ENCODE measurements at places on chromosomes 2 and 18.

DNA sequence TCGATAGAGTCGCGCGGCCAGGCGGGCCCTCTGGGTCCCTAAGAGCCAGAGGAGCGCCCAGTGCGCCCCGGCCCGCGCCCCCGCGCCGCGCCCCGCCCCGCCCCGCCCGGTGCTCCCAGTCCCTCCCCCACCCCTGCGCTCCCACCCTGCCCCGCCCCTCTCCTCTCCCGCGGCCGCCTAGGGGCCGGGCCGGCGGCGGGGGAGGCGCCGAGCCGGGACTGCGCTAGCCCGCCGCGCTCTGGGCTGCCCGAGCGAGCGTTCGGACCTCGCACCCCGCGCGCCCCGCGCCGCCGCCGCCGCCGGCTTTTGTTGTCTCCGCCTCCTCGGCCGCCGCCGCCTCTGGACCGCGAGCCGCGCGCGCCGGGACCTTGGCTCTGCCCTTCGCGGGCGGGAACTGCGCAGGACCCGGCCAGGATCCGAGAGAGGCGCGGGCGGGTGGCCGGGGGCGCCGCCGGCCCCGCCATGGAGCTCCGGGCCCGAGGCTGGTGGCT is at the start of gene GPC1:
Gene GPC1 (plus strand): TSS at position 207 of the 491 bp plus-strand sequence. CDS start 256 bp downstream, at position 463.
- DNase-seq: no peak

- DNase-seq: no peak
Observed at GRCh38 chr2:232028631-232029030, 67.1 kb downstream of the DIS3L2 start.

DNA sequence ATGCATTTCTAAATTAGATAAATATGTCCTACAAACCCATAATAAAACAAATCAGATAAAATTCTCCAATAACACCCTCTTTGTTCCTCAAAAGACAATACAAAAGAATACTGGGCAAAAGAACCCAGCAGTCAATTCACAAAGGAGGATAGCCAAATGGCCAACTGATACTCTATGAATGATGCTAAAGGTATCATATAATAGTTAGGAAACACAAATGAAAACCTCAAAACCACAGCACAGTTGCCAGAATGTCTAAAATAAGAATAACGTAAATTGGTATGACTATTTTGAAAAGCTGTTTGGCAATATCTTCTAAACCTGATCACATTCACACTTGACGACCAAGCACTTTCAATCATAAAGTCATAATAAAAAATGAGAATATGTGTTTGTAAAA is 315.4 kb downstream of the CDH7 start:
- DNase-seq: no peak

DNA sequence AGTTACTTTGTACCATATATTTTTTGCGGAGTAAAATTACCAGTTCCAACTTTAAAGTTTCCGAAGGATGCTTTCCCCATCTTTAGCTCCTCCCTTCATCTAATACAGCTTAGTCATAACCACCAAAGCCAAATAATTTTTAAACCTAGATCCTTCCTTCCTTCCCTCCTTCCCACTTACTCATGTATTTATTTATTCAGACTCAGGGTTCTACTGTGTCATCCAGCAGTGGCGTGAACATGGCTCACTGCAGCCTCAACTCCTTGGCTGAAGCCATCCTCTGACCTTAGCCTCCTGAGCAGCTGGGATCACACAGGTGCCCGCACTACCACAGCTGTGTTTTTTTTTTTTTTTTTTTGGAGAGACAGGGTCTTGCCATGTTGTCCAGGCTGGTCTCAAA is 4.4 kb downstream of the LPIN2 start:
- no peak for DNase-seq

DNA sequence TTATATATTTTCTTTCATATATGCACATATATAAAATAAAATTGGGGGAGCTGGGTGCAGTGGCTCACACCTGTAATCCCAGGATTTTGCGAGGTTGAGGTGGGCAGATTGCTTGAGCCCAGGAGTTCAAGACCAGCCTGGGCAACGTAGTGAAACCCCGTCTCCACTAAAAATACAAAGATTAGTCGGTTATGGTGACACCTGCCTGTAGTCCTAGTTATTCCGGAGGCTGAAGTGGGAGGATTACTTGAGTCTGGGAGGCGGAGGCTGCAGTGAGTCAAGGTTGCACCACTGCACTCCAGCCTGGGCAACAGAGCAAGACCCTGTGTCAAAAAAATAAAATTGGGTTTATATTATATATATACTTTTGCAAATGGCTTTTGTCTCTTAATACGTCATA is 39.6 kb upstream of the TFCP2L1 start:
- DNase-seq: no peak

GRCh38 chr18:79502782-79503181 is 107.1 kb downstream of the NFATC1 start:
- DNase-seq: no peak

- DNase-seq: no peak
Observed at GRCh38 chr2:127607399-127607908, 38.5 kb upstream of the GPR17 start.

GRCh38 chr2:159124441-159124911 is 156.0 kb downstream of the TANC1 start:
- no peak for DNase-seq

- no peak for DNase-seq
Observed at GRCh38 chr2:224287531-224287930, 114.4 kb downstream of the FAM124B start.

GRCh38 chr18:55407774-55408535 is 180.0 kb downstream of the TCF4 start:
- no peak for DNase-seq

DNA sequence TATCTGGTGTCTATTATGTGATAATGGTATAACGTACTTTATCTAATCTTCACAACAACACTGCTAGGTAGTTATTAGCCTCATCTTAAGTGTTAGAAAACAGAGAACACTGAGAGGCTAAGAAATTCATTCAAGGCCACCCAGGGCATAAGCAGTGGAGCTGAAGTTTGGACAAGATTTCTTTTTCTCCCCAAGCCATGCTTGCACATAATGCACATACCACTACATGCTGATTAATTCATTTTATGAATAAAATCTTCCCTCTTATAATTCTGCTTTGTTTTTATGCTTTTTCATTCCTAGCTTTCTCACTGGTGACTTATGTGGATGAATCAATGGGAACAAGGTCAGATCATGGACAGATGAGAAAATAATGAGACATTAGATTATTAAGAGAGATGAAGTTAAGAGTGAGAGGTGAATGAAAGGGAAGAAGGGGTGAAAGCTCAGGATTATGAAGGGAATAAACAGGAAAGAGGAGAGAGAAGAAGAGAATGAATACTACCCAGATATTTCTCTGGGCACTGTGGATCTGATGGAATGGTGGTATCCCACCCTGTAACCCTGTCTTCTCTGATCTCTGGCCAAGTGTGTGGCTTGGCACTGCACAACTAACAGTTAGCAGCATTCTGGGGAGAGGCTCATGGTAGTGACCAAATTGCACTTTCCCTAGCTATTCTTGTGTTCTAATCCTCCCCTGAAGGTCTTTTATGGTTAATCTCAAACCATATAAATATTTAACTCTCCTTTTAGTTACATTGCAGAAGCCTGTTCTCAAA is 17.7 kb upstream of the GALNT3 start:
- DNase-seq: no peak

GRCh38 chr2:240053173-240054155 is at the start of gene OR6B3:
OR6B3 (minus strand) TSS chr2:240053521.
- DNase-seq: no peak

DNA sequence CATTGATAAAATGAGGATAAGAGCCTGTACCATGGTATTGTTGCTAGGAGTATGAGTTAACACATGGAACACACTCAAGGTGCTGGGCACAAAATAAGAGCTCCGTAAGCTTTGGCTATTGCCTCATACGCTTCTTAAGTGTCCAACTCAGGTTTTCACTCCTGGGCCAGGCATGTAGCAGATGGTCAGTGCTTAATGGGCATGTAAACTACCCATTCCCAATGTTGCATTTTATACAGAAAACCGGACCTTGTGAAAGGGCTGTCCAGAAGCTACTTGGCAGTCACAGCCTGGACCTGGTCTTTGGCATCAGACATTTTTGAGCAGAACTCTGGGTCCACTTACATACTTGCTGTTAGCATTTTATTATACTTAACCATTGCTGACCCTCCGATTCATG is 26.9 kb downstream of the MGAT5 start:
- DNase-seq: no peak

DNA sequence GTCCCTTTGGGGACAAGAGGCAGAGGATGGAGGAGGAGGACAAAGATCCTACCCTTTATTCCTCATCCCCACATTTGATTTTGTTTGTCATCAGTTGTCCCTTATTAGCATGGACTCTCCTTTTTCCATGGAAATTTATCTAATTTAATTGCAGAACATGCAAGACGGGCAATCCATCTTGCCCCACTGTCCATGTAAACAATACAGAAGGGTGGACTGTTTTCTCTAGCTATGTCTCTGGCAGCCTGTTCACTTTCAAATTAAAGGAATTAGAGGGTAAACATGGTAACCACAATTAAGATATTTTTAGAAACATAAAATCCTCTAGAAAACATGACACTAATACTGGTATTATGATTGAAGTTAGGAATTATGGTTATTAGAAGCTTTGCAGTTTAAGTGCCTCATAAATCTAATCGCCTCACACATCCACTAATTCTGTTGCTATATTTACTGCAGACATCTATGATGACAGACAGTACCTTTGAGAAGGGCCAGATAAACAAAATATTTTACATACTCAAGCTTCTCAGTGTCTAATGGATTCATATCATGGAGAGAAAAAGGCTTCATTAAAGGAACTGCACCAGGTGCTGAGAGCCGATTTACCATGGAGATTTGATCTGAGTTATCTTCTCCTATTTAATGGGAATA is 215.5 kb downstream of the LNPK start:
- no peak for DNase-seq

GRCh38 chr2:227295806-227296205 is 29.2 kb upstream of the MFF start:
- DNase-seq: no peak

GRCh38 chr2:46410273-46411244 is 68.8 kb upstream of the TMEM247 start:
- no peak for DNase-seq

DNA sequence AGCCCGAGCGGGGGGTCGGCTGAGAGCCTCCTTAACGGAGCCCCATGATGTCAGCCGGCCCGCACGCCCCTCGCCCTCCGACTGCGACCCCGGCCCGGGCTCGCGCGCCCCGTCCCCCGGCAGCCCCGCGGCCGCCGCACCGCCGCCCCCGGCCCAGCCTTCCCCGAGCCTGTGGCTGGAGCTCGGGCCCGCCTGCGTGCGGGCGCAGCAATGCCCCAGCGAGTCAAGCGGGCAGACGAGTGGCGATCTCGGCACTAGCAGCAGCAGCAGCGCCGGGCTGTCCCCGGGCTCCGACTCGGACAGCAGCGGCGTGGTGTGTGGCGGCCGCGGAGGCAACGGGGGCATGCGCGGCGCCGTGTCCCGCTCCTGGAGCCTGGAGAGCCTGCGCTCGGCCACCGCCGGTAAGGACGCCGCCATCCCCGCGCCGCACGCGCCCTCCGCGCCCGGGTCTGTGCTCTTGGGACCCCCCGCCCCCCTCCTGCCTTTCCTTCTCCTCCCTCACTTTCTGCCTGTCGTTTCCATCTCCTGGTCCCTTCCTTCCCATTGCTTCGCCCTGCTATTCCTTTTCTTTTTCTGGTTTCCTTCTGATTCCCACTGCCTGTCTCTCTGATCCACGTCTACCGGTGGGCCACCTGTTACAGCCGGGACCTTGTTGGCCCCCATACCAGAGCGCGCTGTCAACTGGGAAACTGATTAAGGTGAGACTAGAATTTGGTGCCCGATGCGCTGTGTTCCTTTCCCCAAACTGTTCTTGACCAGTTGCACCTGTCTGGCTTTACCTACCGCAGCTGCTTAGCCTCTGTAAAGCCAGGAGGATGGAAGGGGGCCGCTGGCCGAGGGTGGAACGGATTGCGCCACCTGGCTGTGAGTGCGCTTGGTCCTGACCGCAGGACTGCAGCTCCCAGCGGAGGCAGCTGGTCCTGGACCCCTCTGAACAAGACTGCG is 127.4 kb downstream of the ARHGEF4 start:
- no peak for DNase-seq

- no peak for DNase-seq
Observed at GRCh38 chr2:204670124-204670523, 124.8 kb downstream of the PARD3B start.

DNA sequence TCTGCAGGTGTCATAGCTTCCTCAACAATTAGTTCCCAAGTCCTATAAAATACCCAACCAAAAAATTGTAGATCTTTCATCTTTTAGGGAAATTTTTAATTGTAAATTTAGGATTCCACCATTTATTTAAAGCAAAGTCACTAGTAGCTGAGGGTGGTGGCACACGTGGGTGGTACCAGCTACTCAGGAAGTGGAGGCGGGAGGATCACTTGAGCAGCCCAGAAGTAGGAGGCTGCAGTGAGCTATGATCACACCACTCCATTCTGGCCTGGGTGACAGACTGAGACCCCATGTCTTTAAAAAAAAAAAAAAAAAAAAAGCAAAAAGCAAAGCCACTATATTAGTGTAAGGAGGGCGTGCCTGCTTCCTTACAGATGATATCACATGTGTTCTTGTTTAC is 60.3 kb upstream of the GREB1L start:
- no peak for DNase-seq

- no peak for DNase-seq
Observed at GRCh38 chr2:186612555-186613440, 22.9 kb downstream of the ITGAV start.

GRCh38 chr2:201008296-201008829 is 44.9 kb upstream of the ORC2 start:
- no peak for DNase-seq

- no peak for DNase-seq
Observed at GRCh38 chr2:128623776-128624761, 305.4 kb upstream of the HS6ST1 start.

GRCh38 chr2:216490061-216490460 is 8.6 kb upstream of the RPL37A start:
- no peak for DNase-seq

DNA sequence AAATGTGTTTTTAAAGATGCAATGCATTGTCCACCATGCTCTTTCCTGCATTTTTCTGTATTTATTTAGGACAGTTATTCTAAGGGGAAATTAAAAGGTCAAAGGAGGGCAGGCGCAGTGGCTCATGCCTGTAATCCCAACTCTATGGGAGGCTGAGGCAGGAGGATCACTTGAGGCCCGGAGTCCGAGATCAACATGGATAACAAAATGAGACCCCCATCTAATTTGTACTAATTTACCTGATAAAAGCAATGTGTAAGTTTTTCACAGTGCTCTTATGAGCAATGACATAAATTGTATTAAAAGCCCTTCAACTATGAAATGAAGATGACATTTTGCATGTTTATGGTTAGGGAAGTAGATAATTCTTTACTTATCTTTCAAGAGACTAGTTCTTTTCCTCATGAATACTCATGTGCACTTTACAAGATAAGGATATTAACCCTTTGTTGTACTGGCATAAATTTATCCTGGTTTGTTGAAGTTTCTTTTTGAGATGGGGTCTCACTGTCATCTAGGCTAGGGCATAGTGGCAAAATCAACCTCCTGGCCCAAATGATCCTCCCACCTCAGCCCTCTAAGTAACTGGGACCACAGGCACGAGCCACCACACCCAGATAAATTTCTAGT is 9.7 kb downstream of the HSBP1L1 start:
- DNase-seq: no peak

All from activated CD4-positive, alpha-beta T cell treated with anti-CD3 and anti-CD28 coated beads, Interleukin-2, amount 50 U/mL, for 1 hour (primary cell).